ENCODE measurements at places on chromosomes 3 and 15.
A peak's percentile ranks its signal among the peaks of the same experiment; 100 is the strongest.

DNA sequence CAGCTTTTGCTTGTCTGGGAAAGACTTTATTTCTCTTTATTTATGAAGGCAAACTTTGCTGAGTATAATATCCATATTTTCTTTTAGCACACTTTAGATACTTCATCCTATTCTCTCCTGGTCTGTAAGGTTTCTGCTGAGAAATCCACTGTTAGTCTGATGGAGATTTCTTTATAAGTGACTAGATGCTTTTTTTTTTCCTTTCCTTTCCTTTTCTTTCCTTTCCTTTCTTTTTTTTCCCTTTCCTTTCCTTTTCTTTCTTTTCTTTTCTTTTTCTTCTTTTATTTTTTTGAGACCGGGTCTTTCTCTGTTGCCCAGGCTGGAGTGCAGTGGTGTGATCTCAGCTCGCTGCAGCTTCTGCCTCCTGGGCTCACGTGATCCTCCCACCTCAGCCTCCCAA lies 38.4 kb downstream of the TOPAZ1 start:
- no peak for DNase-seq

- DNase-seq: no peak
These were observed 455 bp upstream of the TRPM1 start for GRCh38 chr15:31102039-31102321.

GRCh38 chr15:74540161-74540760 lies 759 bp upstream of the ARID3B start:
- peak; percentile 77 for DNase-seq

DNA sequence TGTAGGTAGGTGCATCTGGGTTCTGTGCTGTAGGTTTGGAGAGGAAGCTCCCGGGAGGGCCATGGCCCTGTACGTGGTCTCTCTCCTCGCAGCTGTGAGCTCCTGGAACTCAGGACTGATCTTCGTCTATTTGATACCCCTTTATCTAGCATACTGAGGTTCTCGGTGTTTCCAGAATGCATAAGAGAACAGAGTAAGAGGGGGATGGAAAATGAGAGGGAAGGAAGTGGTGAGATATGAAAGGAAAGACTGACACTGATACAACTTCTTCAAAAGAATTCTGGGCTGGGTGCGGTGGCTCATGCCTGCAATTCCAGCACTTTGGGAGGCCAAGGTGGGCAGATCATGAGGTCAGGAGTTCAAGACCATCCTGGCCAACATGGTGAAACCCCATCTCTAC lies 90.7 kb downstream of the CHRD start:
- no peak for DNase-seq

DNA sequence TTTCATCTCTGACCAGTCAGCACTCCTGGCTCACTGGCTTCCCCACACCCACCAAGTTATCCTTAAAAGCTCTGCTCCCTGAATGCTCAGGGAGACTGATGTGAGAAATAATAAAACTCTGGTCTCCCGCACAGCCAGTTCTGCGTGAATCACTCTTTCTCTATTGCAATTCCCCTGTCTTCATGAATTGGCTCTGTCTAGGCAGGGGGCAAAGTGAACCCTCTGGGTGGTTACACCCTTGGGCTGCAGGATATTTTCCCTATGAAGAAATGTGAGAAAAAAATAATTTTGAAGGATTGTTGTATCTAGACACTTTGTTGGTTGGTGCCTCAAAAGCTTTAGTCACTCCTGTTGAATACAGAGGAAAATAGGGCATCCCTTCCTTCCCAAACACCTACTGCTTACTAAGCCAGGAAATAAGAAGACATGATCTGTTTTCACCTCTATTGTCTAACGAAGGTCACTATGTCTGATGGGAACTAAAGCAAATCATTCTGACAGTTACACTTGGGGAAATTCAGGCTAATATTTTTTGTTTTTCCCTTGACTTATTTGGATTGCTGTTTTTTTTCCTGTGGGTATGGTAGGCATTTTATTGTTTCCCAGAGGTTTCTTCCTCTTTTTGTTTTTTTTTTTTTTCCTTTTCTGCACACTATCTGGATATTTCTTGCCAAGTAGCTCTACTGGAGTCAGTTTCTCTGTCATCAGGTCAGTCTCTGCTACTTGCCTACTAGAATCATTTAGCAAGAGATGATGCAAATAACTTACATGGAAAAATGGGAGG lies 15.3 kb upstream of the TNFSF10 start:
- DNase-seq: no peak

GRCh38 chr3:156554515-156554841 lies 439 bp downstream of the SSR3 start:
- DNase-seq: no peak

- no peak for DNase-seq
These were observed 679.8 kb upstream of the NECTIN3 start for GRCh38 chr3:110391640-110392395.

DNA sequence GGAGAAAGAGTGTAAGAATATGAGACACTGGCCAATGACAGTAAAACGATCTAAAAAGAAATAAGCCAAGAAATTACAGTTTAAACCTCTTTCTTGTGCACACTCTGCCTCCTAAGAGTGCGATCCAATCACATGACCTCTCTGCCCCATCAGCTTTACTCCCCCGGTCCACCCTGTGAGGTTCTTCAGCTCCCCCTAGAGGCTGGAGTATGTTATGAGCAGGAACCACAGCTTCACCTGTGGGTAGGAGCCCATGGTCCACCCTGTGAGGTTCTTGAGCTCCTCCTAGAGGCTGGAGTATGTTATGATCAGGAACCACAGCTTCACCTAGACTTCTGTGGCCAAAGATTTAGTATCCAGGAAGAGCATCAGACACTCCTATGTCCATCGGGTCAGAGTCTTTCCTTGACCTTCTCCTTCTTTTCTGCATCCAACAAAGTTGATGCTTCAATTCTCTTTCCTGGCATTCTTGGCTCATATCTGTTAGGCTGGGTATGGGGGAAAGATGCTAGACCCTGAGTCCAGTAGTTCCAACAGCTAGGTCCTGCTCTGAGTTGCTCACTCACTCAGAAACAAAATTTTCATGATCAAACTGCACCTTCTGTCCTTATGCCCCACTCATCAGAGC lies 164.0 kb downstream of the MINAR1 start:
- peak; percentile 92 for DNase-seq

DNA sequence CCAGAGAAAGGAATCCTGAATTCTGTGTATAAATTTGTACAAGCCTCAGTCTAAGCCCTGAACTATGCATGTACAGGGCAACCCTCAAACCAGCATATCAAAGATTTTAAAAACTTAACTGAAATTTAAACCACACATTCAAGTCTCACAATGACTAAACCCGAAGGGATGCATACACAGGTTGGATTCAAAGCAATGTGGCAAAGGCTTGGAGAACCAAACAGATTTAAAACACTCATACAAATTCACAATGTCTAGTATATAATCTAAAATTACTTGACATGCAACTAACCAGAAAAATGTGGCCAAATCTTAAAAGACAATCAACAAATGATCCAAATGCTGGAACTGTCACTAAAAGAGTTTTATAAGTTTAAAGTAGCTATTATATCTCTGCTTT lies 36.4 kb downstream of the CEP152 start:
- DNase-seq: no peak
